GM20000 (cell line): ENCODE measurements at places on chromosomes 1 and 21.

- no peak for DNase-seq
These were observed 27.0 kb downstream of the PKNOX1 start for GRCh38 chr21:43001316-43001715.

DNA sequence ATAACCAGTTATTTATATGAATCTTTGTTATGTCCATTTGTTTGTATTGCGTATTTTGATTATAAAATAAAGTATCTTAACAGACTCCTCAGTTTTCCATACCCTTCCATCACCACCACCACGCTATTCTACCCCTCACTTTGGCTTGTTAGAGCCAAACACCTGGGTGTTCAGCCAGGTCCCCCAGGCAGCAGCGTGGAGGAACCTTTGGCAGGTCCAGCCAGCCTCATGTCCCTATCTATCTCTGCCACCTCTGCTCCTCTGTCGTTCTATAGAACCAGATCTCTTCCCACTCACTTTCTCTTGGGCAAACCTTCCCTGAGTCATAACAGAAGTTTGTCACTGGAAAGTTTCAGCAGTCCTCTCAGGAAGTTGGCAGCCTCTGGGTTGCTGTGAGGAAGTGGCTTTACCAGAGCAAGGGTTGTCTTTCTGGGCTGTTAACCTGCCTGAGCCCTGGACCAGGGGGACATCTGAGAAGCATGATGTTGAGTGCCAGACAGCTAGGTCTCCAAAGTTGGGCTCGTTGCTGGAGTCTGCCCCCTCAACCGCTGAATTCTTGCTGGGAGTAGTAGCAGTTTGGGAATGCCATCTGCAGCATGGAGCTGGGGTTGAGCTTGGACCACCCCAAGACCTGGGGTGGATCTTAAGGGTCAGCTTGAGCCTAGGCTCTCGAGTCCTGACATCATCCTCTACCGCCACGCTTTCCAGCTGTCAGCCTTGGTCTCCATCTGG lies 996 bp upstream of the SH3BGRL3 start:
- DNase-seq: no peak

DNA sequence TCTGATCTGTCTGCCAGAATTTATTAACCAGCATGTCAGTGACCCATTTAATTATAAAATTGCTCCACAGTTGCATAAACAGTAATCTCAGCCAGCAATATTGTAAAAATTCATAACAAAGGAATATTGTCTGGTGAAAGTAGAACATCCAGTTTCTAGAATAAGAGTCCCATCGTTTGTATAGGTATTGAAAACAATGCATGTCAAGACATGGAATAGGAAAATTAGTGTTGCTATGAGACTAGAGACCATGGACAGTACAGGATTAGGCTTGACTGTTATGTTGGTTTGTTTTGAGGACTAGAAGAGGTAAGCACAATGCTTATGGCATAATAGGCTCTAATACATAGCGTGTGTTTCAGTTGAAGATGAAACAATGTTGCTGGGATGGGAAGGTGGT lies 37.1 kb downstream of the ATF6 start:
- no peak for DNase-seq

- DNase-seq: no peak
These were observed 14.0 kb downstream of the SESN2 start for GRCh38 chr1:28273216-28273860.

DNA sequence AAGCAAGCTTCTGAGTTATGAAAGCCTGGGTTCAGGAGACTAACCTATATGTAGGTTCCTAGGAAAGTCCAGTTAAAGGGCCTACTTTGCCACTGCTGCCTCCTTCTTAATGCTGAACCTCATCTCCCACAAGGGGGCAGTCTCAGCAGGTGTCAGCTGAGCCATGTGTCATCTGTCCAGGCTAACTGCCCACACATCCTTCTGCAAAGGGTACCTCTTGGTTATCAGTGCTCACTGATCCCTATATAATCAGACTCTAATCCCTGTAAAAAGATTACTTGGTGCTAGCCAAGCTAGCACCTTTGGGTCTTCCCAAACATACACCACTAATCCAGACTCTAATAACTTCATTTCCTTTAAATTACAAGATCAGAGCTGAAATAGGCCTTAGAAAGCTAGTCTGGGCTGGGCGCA lies 9.0 kb downstream of the PRDX1 start:
- DNase-seq: peak; percentile 50
